ENCODE measurements at places on chromosomes 7 and 10.

DNA sequence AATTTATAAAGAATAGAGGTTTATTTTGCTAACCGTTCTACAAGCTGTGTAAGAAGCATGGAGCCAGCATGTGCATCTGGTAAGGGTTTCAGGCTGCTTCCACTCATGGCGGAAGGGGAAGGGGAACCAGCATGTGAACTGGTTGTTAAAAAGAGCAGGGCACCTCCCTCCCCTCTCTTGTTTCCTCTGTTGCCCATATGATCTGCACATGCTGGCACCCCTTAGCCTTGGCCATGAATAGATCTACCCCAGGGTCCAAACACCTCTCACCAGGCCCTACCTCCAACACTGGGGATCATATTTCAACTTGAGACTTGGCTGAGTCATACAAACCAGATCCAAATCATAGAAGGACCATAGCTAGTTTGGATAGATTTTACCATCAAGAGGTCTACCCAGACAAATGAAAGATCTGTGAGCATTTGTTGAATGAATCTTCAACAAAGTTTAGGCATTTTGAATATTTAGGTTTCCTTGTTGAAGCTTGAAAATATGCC is 36.0 kb upstream of the NRP1 start:
- no peak for DNase-seq

- no peak for DNase-seq
Observed at GRCh38 chr10:69045441-69046300, 42.2 kb upstream of the SRGN start.

- DNase-seq, result no peak
Observed at GRCh38 chr10:100571084-100571856, 35.5 kb downstream of the HIF1AN start.

GRCh38 chr7:81484261-81484660 is 285.6 kb downstream of the HGF start:
- DNase-seq, result no peak

- no peak for DNase-seq
Observed at GRCh38 chr10:78659598-78659967, 409.2 kb upstream of the ZMIZ1 start.

DNA sequence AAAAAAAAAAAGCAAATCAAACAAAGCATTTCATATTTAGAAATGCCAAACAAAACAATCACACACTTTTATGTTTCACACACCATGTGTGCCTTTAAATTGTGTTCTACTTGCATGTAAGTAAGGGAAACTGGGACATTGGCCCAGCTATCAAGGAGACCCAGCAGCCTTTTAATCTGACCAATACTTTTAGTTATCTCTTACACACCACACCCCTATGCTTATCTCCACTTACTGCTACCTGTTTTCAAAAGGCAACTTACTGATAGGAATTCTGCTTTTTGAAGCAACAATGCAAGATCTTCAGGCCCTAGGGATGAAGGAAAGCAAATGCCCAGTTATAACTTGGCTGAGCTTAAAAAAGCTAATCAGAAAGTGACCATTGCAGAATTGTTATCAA is 1244.8 kb upstream of the SORCS1 start:
- DNase-seq, result no peak

- no peak for DNase-seq
Observed at GRCh38 chr7:45712872-45713668, 138.9 kb downstream of the ADCY1 start.

DNA sequence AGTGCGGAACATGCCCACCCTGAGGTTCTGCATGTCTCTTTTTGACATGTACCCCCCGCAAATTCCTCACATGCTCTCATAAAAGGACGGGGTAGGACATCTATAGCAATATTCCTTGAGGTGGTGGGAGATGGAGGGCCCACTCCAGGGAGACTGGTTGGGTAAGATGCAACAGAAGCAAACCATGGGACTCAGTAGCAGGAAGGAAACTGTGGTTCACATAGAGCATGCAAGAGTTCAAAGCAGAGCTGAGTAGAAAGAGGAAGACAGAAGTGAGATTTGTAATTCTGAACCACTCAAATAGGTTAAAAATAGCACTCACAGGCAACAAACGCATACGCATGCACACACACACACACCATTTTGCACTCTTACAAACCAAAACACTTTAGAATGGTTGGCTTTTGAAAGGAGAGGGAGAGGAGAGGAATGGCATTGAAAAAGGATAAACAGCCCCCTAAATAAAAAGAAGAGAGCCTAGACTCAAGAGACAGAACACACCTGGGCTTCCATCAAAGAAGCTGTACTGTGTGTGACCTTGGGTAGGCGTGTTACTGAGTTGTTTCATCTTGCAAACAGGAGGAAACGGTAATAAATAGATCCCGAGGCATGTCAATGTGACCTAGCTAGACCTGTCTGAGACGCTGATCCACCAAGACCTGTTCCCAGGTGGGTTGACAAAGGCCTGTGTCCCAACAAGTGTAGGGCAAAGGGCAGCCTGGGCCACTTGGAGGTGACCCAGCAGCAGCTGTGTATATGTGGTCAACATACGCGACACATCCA is 77.6 kb upstream of the LRRC4 start:
- no peak for DNase-seq

GRCh38 chr7:101865031-101865430 is 47.6 kb downstream of the CUX1 start:
- no peak for DNase-seq

- DNase-seq, result no peak
Observed at GRCh38 chr7:18123508-18124239, 96.0 kb upstream of the PRPS1L1 start.
